AG08395 (cell line): ENCODE measurements at places on chromosomes 16 and 17.

DNA sequence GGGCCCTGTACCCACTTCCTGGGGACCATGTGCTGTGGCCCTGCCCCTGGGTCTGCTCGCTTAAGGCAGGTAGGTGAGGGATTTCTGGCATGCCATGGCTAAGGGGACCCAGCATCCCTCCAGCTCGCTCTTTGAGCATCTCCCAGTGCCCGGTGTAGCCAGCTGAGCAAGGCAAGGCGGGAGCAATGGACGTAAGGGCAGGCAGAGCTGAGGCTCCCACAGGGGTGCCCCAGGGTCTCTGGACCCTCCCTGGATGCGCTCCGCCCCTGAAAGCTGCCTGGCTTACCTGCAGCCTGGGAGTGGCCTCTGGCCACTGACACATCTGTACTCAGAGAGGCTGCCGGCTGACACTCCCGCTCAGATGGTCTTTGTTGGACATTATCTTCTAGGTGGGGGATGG, 189.9 kb downstream of the IRF8 start:
- no peak for DNase-seq

DNA sequence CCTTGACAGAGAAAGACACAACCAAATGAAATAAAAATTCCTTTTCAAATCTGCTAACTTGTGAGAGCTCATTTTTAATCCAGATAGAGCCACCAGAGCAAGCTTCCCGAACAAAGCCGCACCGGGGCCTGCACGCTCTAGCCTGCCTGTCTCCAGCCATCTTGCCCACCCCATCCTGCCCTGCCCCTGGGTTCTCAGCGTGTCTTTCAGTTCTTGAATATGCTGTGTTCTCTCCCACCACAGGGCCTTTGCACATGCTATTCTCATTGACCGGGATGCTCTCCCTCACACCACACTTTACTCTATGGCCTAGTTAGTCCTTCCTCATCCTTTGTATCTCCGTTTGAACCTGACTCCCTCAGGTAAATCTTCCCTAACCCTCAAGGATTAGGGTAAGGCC, 14.7 kb downstream of the SMIM5 start:
- DNase-seq, result no peak

GRCh38 chr16:3865241-3865640, 15.3 kb downstream of the CREBBP start:
- no peak for DNase-seq

DNA sequence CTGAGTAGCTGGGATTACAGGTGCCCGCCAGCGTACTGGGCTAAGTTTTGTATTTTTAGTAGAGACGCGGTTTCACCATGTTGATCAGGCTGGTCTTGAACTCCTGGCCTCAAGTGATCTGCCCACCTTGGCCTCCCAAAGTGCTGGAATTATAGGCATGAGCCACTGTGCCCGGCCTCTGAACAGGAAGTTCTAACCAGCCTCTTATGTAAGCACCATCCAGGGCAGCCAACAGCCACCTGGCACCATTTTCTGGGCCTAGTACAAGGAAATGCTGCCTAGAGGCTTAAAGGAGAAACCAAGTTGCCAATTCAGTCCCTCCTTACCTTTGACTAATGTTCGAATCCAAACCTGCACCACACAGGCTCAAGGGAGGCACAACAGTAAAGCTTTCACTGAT, 8.5 kb upstream of the SLC39A11 start:
- DNase-seq, result no peak

- no peak for DNase-seq
Observed at GRCh38 chr17:47208744-47209488, at the start of gene MYL4. MYL4 (plus strand) TSS chr17:47209348; CDS start chr17:47209423, 75 bp downstream.

GRCh38 chr16:83937267-83937666, 15.8 kb upstream of the OSGIN1 start:
- no peak for DNase-seq

GRCh38 chr17:44863061-44863918, 15.6 kb downstream of the HIGD1B start:
- DNase-seq, result no peak

DNA sequence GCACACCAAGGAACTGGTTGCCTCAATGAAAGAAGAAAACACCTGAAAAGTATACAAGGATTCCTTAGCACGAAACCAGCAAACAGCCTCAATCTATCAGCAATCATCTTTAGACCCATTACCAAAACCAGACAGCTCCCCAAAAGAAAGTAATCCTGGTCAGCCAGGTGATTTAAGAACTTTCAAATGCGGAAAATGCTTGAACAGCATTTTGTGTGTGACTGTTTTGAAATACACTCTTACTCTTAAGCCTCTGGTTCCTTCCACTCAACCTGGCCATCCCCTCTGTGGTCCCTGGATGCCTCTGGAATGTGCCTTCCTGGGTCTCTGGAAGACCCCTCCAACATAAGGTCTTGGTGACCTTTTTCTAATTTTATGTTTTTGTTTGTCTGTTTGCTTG, 70.5 kb upstream of the NOG start:
- no peak for DNase-seq

DNA sequence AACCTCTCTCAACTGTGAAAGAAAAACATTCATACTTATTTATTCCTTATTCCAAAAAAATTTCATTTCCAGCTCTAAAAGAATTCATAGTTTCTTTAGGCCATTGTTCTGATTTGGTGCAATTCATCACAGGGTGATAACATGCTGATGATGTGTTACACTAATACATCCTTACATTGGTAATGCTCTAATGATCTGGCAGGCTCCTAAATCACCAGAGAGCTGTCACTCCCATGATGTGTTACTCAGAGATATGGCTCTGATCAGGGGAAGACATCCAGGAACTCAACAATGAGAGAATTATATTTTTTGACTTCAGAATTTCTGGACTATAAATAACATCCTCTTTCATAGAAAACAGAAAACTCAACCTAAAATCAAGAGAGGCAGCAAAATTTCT, 209.3 kb downstream of the CHD9NB start:
- no peak for DNase-seq

- no peak for DNase-seq
Observed at GRCh38 chr17:49341356-49341755, 20.7 kb downstream of the ZNF652 start.

DNA sequence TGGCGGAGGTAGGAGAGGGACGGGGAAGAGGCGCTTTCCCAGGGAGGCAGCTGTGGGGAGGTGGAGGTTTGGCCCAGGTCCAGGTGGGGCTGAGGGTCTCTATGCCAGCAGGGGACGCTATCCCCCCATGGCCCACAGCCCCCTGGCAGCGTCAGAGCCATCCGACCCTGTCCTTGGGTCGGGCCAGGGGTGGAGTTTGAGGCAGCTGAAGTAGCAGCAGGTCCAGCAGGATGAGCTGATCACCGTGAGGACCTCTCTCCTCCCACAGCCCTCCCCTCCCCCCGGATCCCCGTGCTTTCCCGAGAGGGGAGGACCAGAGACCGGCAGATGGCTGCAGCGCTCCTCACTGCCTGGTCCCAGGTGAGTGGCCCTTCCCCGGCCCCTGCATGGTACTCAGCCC, 3.2 kb downstream of the ZNF205 start:
- DNase-seq, result no peak

- peak; percentile 94 for DNase-seq
Observed at GRCh38 chr17:50372758-50373556, at the start of the genes EME1 and MRPL27. EME1 (plus strand) TSS chr17:50373229; CDS start chr17:50375209, 1,980 bp downstream. MRPL27 (minus strand) TSS chr17:50373184; CDS start chr17:50373170, 14 bp downstream.

GRCh38 chr16:85638695-85639409, 25.7 kb downstream of the GSE1 start:
- DNase-seq, result no peak

DNA sequence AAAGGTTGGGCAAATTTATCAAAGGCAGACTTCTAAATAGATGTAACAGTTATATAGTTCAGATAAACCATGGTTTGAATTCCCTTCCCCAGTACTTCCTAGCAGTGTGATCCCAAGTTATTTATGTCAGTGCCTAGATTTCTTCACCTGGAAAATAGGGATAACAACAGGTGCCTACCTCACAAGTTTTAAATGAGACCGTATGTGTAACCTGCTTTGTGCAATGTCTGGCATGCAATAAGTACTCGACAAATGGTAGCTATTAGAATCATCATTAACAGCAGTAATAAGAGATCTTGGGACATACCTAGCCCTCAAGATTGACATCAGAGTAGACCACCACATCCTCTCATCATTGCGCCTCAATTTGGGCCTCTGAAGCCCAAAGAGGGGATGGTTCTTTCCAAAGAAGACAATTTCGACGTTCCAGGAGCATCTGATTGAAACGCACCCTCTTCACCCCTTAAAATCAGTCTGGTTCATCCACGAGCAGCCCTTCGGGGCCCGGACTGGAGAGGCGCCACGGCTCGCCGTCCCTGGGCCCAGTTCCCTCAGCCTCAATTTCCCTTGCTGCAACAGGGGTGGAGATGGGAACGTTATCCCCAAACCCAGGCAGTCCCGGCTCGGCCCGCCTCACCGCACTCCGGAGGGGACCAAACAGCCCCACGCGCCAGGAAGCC, 541 bp downstream of the ACACA start:
- DNase-seq, result no peak

GRCh38 chr16:74224828-74225612, 71.6 kb upstream of the PSMD7 start:
- no peak for DNase-seq

- no peak for DNase-seq
Observed at GRCh38 chr17:31058976-31059375, 35.8 kb upstream of the NF1 start.

- peak; percentile 49 for DNase-seq
Observed at GRCh38 chr17:39663688-39664580, 1.2 kb upstream of the TCAP start.

- DNase-seq, result no peak
Observed at GRCh38 chr17:49356320-49356719, 5.7 kb downstream of the ZNF652 start.

DNA sequence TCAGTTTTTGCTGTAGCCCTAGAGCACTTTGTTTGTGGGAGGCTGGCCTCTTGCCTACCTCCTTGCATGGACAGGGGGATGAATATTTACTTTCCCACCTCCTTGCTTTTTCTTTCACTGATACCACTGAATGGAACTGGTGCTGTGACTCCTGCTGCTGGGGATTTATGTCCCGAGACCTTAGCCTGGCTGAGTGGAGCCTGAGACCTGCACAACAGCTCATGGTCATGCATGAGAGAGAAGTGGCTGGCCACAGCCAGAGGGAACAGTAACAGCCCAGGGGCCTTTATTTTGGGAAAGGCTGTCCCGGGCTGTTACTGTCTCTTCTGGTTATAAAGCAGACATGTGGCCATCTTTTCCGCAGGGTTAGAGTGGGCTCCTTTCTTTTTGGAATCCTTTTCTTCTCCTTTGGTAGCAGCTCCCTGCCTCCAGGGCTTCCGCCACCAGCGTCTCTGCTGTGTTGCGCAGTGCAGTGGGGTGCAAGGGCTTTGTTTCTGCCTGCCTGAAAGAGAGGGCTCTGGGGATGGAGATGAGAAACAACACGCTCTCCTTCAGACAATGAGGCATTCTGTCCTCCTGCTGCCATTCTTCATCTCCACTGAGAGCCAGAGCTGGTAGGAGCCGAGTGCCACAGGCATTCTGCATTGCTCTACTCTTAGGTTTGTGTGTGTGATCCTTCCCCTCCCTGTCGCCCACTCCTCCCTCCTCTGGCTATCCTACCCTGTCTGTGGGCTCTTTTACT, 14.5 kb downstream of the SNX11 start:
- DNase-seq, result no peak

- DNase-seq, result no peak
Observed at GRCh38 chr17:42563143-42563509, 1.2 kb downstream of the COASY start.

- no peak for DNase-seq
Observed at GRCh38 chr16:69852815-69853214, 90.7 kb downstream of the WWP2 start.

GRCh38 chr17:280901-281300, 71.7 kb downstream of the RPH3AL start:
- no peak for DNase-seq

DNA sequence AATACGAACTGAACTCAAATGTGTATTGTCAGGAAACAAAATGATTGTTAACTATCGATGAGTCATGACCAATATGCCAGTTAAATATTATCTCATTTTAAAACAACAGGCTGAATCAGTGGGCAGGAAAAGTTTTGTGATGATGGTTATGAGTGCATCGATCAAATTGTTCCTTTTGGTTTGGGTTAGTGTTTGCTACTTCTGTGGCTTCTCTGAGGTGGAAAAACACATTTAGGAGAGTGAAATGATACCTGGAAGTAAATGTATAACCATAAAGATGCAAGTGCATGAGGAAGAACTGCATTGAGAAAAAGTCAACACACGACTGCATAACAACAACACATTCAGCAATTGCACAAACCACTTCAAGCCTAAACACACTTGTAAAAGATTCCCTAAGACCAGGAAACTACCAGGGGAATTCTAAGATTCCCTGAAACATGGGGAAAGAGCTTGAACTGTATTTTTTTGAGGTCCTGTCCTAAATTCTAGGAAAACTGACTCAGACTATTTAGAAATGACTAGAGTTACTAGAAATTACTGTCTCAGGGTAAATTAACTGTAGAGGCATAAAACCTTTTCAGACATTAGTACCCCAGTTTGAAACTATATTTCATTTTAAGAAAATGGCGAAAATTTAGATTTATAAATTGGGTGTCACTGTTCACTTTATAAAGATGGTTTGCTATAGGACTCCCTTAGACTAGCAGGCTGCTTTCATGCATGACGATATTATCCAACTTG, 44.8 kb downstream of the CDYL2 start:
- no peak for DNase-seq
